ENCODE measurements at places on chromosomes 16 and 17. TPM values are rescaled to one million over a fixed set of nuclear protein-coding genes. Genes with fewer than 3 reads are reported as not detected.

HSD17B1 gene
- 0.82 TPM for total RNA-seq

DNA sequence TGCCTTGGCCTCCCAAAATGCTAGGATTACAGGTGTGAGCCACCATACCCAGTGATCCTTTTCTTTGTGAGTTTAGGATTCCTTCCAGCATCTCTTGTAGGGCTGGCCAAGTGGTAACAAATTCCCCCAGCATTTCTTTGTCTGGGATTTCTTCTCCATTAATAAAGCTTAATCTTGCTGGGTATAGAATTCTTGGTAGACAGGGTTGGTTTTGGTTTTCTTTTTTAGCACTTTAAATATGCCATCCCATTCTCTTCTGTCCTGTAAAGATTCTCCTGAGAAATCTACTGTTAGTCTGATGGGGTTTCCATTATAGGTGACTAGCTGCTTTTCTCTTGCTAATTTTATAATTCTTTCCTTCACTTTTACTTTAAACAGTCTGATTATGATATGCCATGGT lies 173.0 kb upstream of the TOM1L1 start:
- H3K36me3 ChIP-seq, result no peaks in the 10 kb centered on the region
- no peak for ATAC-seq
- no peaks in the 10 kb centered on the region for H3K27me3 ChIP-seq
- H3K4me3 ChIP-seq, result no peak overlapping the region
- no peaks in the 10 kb centered on the region for H3K4me1 ChIP-seq
- no peak overlapping the region for H3K27ac ChIP-seq

DNA sequence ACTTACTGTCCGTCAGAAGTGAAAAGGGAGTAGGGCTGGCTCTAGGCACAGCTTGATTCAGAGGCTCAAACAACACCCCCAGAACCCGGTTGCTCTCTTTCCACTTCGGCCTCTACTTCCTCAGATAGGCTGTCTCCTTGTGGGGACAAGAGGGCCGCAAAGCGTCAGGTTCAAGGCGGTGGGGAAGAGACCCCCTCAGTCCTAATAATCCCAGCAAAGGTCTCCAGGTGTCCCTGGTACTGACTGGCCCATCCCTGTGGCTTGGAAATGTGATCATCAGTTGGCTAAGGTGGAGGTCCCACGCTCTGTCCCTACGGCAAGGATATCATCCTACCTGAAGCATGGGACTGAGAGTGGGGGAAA lies 26.0 kb downstream of the NGFR start:
- no peak overlapping the region for H3K4me3 ChIP-seq
- H3K27ac ChIP-seq, result no peak overlapping the region
- H3K4me1 ChIP-seq, result no peaks in the 10 kb centered on the region
- H3K27me3 ChIP-seq, result peaks cover 10% of the 10 kb centered on the region
- no peaks in the 10 kb centered on the region for H3K36me3 ChIP-seq
- no peak for ATAC-seq

DNA sequence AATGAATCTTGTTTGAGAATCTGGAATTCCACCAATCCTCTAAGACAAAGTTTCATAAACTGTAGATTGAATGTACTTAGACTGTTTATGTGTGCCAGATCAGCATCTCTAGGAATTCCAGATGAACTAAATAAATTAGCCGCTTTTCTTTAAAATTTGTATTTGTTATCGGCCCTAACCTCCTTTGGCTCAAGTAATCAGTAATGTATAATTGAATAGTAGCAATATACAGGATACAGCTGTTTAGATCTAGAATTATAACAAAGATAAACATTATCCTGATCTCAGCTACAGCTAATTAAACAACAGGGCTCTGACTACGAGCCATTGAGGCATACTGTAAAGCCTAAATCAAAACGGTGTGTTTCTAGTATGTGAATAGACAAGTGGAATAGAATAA lies 120.3 kb downstream of the CYB561 start:
- no peaks in the 10 kb centered on the region for H3K4me1 ChIP-seq
- no peak overlapping the region for H3K27ac ChIP-seq
- no peaks in the 10 kb centered on the region for H3K27me3 ChIP-seq
- ATAC-seq, result no peak

DNA sequence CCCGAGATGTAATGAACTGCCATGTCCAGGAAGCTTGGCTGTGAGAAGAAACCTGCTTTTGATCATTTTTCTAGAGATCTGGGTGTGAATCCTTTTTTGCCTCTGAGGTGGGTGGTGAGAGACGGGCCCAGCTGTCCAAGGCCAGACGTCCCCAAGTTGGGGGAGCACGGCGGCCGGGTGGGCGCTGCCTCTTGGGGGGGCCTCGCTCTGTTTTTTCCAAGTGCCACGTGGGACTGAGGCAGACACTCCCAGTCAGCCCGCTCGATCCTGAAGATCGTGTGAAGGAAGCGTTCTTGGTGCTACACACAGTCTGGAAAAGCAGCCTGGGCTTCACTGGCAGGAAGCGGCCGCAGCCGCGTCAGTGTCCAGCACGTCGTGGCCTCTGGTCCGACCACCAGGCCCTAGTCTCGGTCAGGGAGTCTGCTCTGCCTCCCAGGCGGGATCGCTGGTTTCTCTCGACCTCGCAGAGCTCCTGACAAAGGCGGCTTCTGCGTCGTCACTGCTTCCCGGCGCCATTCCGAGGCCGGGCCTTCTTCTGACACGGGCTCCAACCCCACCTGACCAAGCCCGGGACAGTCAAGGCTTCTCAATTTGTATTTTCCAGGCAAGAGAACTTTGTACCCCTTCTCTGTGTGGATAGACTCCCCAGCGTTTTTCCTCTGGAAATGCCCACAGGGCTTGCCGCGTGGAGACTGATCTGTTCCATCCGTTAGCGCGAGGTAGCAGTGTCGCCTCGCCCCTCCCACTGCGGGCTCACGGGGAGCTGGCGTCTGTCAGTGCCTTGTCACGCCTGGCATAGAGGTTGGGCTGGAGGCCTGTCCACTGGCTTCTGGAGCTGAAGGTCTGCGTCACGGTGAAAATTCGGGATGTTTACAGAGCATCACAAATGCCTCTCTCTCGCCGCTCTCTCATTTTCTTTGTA lies 12.4 kb downstream of the PRSS27 start:
- H3K27ac ChIP-seq, result no peak overlapping the region
- H3K4me3 ChIP-seq, result no peak overlapping the region
- no peaks in the 10 kb centered on the region for H3K4me1 ChIP-seq

UMOD gene
- not detected for total RNA-seq

DNA sequence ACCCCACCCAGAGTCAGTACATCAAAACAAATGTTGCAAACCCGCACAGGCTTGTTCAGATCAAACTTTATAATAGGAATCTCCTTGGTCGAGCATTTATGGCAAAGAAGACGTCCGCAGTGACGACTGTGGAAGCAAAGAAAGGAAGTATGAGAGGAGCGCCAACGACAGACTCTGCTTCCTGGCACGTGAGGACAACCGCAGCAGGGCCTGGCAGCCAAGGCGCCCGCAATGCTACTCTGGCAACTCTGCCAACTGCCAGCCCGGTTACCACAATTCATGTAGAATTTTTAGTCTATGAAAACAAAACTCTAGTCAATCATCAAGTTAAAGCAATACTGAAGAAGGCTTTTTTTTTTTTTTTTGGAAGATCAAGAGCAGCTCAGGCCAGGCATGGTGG lies 24.8 kb downstream of the CYB5D2 start:
- H3K4me3 ChIP-seq, result no peak overlapping the region
- H3K4me1 ChIP-seq, result no peaks in the 10 kb centered on the region
- peaks cover 91% of the 10 kb centered on the region for H3K36me3 ChIP-seq
- H3K27ac ChIP-seq, result no peak overlapping the region
- no peaks in the 10 kb centered on the region for H3K27me3 ChIP-seq
- no peak for ATAC-seq

DNA sequence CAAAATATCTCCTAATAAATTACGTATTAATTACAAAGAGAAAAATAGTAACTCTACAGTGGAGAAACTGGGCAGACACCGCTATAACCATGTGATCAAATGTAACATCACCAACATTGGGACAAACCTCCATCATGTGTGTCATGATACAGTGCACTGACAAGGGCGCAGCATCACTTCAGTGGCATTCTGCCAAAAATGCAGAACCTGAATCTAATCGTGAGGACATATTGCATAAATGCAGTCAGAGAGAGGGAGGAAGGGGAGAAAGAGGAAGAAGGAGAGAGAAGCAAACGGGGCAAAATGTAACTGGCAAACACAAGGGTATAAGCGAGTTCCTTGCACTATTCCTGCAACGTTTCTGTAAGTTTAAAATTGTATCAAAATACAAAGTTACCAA lies 74.2 kb upstream of the MARCHF10 start:
- H3K27me3 ChIP-seq, result peaks cover 12% of the 10 kb centered on the region
- H3K4me3 ChIP-seq, result no peak overlapping the region
- ATAC-seq, result no peak
- H3K4me1 ChIP-seq, result no peaks in the 10 kb centered on the region

DNA sequence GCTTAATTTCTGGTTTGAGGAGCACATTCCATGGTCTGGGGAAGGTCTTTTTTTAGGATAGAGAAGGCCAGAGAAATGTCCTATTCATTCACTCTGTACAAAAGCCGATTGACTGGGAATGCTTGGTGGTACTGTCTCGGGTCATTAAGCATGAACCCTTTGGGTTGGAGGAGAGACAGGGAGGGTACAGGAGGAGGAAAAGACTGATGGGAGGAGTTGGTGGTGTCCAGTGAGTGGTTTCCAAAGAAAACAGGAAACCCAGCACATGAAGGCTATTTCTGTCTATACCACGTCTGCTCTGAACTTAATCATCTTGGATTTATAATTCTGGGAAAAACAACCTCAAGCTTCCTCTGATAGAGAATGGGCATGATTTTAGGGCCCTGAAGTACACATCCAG lies 111.9 kb downstream of the XYLT1 start:
- ATAC-seq, result no peak
- H3K4me1 ChIP-seq, result peaks cover 45% of the 10 kb centered on the region
- H3K4me3 ChIP-seq, result peak overlapping the region; percentile 77
- H3K36me3 ChIP-seq, result no peaks in the 10 kb centered on the region
- H3K27ac ChIP-seq, result peak overlapping the region; percentile 99

- H3K36me3 ChIP-seq, result no peaks in the 10 kb centered on the region
- H3K4me1 ChIP-seq, result no peaks in the 10 kb centered on the region
- no peak overlapping the region for H3K27ac ChIP-seq
- ATAC-seq, result no peak
- H3K27me3 ChIP-seq, result no peaks in the 10 kb centered on the region
Measured at GRCh38 chr16:70588565-70588964, 57.8 kb upstream of the IL34 start.

DNA sequence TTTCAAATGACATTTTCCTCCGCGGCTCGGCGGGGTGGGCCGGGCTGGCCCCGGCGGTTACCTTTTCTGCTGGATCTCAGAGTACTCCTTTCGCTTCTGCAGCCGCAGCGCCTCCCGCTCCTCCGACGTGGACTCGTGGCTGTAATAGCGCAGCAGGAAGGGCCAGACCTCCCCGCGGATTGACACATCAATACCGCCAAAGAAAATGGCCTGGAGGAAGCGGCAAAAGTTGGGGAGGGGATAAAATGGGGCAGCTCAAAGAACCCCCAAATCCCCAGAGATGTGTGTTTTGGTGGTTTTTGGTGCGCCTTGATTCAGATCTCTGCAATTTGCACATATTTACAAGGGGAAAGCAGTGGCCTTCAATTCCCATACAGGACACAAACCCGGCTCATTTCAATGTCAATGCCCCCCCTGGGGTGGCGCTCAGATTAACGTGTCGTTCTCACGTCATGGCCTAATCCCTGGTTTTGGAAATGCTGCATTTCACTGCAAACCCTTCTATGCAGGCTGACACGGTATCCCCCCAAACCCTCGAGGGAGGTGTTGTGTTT lies 85.9 kb downstream of the TBC1D16 start:
- H3K4me3 ChIP-seq, result no peak overlapping the region
- H3K27ac ChIP-seq, result no peak overlapping the region
- no peaks in the 10 kb centered on the region for H3K36me3 ChIP-seq
- H3K27me3 ChIP-seq, result no peaks in the 10 kb centered on the region
- no peak for ATAC-seq

DNA sequence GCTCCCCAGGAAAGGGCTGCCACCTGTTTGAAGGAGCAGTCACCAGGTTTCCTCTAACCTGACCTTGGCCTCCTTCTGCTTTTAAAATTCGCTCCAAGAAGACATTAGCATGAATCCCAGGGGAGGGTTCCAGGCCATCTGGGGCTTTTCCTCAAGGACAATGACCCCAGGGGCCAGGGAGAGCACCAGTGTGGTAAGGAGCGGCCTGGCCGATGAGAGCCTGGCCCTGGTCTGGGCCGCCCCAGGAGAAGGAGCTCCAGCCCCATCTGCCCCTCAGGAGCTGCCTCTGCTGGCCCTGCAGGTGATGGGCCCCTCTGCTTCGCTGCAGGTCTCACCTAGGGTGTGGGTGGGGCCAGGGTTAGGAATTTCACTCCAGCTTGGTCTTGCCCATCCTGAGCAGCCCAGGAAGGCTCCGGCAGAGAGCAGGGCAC lies 209.2 kb upstream of the TNRC6C start:
- no peaks in the 10 kb centered on the region for H3K4me1 ChIP-seq
- no peak overlapping the region for H3K4me3 ChIP-seq
- H3K27me3 ChIP-seq, result no peaks in the 10 kb centered on the region
- no peak overlapping the region for H3K27ac ChIP-seq
- no peaks in the 10 kb centered on the region for H3K36me3 ChIP-seq
- ATAC-seq, result no peak

PPP1R27 gene
- not detected for total RNA-seq

GRCh38 chr16:51801635-51802034 lies 650.6 kb upstream of the SALL1 start:
- no peaks in the 10 kb centered on the region for H3K4me1 ChIP-seq
- no peak overlapping the region for H3K27ac ChIP-seq
- H3K27me3 ChIP-seq, result no peaks in the 10 kb centered on the region
- H3K36me3 ChIP-seq, result no peaks in the 10 kb centered on the region

FAM171A2 gene
- total RNA-seq, result 0.17 TPM

HCRT gene
- not detected for total RNA-seq

DNA sequence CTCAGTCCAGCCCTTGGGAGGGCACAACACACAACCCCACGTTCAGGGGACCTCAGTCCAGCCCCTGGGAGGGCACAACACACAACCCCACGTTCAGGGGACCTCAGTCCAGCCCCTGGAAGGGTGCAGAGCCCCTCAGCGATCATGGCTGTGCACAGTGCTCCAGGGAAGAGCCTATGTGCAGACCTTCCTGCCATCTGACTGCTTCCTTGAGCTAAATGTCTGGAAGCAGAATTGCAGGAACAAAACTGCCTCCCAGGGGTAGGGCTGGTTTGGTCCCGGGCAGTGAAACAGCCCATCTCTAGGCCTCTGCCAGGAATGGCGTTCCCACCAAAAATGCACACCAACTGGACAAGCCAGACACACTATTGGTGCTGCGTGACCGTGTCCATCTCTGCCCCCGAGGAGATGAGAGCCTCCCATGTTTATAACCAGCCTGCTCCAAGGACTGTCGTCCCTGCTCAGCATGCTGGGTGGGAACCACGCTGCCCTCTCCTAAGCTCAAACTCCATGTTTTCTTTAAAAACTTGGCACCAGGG lies 44.0 kb downstream of the ZNF276 start:
- H3K27me3 ChIP-seq, result no peaks in the 10 kb centered on the region
- no peak for ATAC-seq
- H3K4me1 ChIP-seq, result peaks cover 11% of the 10 kb centered on the region
- H3K36me3 ChIP-seq, result peaks cover 82% of the 10 kb centered on the region

DNA sequence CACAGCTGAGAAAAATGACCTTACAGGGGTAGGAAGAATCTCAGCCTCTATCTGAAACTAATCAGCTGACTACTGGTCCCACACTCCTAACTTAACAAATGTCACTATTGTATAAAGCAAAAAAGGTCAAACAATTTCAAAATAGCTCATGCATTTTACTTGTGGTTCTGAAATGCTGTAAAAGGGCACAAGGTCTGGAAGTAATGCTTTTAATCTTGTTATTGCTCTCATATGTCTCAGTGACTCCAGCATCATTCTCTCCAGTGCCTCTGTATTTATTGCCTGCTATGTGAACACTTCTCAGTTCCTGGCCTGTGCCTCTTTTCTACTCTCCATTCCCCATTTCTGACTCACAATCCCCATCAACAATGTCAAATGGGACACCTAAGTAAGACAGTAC lies 937.7 kb downstream of the CDH11 start:
- no peaks in the 10 kb centered on the region for H3K4me1 ChIP-seq
- no peak for ATAC-seq
- H3K27ac ChIP-seq, result no peak overlapping the region
- no peak overlapping the region for H3K4me3 ChIP-seq

SLC16A13 gene
- 10.7 TPM for total RNA-seq

Data from activated T-helper 17 cell treated with anti-CD3 and anti-CD28 coated beads, Interleukin-2, amount 50 U/mL, for 72 hours (primary cell).